Suppressor macrophage treated with lipopolysaccharide for 1 hour (primary cell): ENCODE measurements at places on chromosomes 13 and 19.
A peak's percentile ranks its signal among the peaks of the same experiment; 100 is the strongest.

DNA sequence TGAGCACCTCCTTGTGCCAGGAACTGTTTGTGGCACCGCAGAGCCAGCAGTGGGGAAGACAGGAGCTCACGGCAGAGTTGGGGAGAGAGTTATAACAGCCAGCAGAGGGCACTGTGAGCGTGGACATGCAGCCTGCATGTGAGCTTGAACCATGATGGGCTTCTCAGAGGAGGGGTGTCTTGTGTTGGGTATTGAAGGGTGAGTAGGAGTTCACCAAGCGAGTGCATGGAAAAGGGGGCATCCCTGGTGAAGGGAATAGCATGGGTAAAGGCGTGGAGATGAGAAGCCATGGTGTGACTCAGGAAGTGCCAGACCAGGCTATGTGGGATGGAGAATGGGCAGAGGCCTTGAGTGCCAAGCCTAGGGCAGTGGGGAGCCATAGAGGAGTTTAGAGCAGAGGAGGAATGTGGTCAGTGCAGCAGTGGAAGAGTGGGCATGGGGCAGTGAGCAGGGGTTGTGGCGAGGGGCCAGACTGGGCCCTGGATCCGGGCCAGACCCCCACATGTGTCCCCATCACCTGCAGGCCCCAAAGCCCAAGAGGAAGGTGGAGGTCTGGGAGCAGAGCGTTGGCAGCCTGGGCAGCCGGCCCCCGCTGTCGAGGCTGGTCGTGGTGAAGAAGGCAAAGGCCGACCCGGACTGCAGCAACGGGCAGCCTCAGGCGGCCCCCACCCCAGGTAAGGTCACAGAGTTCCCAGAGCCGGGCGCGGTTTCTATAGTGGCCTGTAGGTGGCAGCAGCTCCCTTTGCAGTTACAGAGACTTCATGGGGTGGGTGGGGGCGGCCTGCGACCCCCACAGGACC is 11.8 kb upstream of the SHD start:
- peak; percentile 63 for DNase-seq

DNA sequence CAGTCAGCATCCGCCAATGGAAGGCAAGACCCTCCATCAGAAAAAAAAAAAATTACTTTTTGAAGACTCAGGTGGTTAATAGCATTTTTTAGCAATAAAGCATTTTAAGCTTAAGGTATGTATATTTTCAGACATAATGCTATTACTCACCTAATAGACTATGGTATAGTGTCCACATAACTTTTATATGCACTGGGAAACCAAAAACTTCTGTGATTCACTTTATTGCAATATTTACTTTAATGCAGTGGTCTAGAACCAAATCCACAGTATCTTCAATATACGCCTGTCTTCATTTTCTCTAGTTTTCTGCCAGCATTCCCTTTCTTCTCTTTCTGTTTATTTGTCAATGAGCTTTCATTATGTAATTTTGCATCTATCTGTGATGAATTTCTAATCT is 418.1 kb downstream of the SLITRK6 start:
- DNase-seq, result no peak

DNA sequence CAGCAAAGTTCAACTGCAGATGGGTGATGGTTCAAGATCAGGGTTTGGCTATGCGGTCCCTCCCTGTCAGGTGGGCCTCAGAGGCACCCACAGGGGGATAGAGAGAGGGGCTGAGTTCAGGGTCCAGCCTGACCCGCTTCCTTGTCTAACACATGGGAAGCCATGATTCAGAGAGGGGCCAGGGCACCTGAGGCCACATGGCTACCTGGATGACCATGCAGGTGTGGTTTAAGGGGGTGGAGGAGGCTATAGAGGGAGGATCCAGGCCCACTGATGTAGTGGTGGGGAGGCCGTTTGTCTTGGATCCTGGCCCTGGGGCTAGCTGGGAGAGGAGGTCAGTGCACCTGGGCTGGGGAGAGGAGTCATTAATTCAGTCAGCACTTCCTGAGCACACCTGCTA is 56.7 kb downstream of the ZNF536 start:
- no peak for DNase-seq

DNA sequence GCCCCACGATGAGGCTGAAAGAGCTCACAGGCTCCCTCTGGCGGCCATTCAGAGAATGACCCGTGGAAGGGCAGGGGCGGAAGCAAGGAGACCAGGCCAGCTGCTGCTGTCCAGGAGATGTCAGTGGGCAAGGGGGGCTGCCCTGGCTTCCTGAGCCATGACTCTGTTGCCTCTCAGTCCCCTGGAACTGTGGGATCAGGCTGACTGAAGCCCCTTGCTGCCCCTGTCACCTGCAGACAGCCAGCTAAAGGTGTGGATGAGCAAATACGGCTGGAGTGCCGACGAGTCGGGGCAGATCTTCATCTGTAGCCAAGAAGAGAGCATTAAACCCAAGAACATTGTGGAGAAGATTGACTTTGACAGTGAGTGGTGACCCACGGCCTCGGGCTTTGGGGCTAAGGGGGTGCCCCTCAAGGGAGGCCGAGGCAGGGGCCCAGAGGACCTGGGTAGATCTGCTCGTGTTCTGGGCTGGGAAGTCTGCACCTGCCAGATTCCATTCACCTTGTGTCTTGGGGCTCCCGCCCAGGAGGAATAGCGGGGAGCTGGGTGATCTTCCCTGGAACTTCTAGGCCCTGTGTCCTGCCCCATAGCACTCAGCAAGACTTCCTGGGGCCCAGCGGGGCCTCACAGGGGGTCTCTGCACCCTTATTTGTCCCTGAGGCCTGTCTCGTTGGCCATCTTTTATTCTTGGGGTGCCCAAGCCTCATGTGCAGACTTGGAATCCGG is 12.5 kb upstream of the ACTN4 start:
- DNase-seq, result peak; percentile 82

GRCh38 chr19:23437901-23438300 is 42.6 kb upstream of the ZNF91 start:
- no peak for DNase-seq

DNA sequence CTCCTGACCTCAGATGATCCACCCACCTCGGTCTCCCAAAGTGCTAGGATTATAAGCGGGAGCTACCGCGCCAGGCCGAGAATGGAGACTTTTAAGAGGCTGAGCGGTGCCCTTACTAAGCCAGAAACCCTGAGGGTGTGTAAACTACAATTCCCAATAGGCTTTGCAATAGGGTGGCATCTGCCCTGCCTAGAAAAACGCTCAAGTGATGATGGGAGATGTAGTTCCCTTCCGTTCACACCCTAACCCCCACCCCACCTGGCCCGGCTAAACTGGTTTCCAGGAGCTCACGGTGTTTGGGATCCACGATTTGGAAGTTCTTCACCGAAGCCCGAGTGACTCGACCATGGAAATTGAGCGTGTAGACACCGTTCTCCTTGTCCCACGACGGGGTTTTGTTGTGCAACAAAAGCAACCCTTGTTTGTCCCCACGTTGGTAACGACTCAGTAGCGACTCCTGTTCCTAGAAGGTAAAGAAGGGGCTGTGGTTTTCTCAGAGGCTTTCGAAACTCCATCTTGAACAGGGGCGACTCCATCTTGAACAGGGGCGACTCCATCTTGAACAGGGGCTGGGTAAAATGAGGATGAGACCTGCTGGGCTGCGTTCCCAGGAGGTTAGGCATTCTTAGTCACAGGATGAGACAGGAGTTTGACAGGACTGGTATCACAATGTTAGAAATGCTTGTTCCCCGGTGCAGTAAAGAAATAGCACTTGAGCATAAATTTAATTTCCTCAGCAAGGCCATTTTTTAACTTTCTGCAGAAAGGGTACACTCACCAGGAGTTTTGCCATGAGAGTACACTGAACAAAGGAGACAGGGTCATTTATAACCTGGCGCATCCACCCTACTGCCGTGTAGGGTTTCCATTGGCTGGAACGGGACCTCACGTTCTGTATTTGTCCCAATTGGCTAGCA is 9.8 kb downstream of the PPP1R15A start:
- peak; percentile 58 for DNase-seq

GRCh38 chr13:53136554-53137215 is 108.1 kb downstream of the OLFM4 start:
- DNase-seq, result no peak

DNA sequence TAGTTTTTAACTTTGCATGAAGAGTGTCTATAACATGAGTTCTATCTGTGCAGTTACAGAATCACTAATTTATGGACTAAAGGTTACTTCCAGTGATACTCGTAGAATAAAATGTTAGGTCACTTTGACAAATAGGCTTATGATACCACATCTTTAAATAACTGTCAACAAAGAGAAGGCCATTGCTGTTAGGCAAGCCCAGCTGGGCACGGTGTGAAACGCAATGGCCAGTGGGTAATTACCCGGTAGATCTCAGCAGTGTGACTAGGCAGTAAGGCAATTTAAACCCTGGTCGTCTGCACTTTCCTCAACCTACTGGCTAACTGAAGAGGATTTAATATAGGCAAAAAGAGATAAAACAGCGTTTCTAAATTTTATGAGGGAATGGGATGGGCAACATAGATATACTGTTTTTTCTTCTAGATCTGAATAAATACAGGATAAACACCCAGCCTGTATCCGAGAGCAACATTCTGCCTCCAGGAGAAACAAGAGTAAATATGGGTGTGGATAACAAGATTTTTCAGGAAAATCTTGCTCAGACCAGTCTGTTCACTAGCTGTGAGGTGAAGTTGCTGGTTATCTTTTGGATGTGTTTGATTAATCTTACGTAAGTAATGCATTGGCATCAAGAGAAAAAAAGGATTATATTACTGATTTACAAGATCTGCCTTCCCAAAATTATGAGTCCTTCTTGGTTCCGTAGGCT is 631.3 kb downstream of the EFNB2 start:
- no peak for DNase-seq

DNA sequence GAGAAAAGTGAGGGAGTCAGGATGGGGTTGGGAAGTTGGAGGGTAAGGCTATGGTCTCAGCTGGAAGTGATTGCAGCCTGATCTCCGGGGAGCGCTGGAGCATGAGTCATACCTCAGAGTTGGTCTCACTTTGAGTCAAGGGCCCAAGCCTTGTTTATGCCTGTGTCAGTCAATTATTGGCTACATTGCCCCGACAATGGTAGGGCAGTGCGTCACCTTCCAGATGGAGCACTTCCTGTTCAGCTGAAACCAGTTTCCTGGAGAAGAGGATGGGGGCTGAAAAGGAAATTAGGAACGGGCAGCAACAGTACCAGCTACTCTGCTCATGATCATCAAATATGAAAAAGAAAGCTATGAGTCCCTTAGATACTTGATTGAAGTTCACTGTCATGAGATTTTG is 60.4 kb downstream of the ADGRE1 start:
- DNase-seq, result peak; percentile 81

DNA sequence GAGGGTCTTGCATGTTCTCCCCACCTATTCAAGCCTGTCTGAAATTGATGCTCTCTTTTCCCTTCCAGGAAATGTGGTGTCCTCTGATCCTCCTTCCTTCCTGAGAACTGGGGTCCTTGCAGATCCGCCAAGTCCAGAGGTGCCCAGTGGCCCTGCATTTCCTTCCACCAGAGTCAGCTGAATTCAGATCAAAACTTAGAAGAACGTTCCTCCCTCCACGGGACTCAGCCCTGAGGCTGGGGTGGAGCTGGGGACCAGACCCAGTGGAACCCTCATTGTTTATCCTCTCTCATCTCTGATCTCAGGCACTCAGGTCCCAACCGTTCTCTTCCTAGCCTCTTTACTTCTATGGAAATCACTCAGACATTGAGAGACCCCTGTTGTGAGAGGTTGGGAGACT is 477.3 kb downstream of the TSHZ3 start:
- DNase-seq, result no peak

- no peak for DNase-seq
Observed at GRCh38 chr13:51795419-51795818, 8.5 kb downstream of the DHRS12 start.

- DNase-seq, result peak; percentile 95
Observed at GRCh38 chr19:12786141-12786870, 5.0 kb upstream of the JUNB start.

DNA sequence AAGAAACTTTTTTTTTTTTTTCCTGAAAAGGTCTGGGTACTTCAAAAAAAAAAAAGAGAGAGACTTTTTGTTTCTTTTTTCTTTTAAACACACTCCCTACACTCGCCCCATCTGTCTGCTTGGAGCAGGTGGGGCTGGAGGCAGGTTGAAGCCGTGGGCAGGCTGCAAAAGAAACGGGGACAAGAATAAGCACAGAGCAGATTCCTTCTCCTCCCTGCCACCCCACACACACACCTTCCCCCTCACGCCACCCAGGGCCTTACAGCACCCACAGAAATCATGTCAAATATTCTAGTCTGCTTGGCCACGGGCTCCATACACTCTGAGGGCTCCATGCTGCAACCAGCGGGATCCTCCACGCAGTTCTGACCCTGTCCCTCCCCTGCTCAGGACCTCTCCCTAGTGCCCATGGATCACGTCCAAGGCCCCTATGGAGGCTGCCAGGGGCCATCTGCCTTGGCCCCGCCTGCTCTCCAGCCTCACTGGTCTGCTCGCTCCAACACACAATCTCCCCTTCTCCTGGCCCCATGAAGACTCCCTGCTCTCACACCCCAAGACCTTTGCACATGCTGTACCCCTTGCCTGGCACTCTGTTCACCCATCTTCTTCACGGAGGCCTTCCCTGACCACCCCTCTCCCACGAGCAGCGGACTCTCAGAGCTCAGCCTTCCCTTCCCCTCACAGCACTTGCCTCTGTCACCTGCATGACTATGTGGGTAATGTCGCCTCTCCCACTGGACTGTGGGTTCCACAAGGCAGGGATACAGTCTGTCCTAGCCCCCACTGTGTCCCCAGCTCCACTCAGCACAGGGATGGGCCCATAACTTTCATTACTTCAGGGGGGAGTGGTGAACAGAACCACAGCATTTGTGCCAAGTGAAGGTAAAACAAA is 11.4 kb downstream of the AKT2 start:
- DNase-seq, result no peak
